ENCODE measurements at places on chromosomes 11 and 22.

DNA sequence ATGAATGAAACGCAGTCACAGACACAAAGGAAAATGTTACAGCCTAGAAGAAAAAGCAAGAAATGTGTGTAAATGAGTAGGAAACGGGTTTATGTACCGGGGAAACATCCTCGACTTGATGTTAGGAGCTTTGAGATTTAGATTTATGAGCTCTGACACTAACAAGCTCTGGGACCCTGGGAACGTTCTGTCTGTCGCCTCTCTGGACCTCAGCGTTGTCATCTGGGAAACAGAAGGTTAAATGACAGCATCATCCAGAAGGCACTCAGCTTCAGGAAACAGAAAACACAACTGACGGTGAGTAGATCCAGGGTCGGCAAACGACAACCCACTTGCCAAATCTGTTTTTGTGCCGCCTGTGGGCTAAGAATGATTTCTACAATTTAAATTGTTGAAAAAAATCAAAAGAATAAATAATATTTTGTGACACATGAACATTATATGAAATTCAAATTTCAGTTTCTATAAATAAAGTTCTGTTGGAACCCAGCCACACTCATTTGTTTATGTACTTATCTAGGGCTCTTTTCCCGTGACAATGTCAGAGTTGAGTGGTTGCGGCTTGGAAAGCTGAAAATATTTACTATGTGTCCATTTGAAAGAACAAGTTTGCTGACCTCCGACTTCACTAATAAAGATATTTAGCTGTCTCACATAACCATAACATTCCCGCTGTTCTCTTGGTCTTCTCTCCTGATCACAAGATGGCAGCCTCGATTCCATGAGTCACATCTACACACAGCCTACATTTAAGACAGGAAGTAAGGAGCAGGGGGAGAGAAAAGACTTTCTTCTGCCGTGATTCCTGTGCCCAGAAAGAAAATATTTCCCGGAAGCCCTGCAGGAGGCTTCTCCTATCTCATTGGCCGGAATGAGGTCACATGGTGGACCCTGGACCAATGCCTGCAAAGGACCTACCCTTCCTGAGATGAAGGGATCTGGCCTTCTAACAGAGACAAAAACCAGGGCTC is 47.1 kb upstream of the SYT13 start:
- peak; percentile 84 for DNase-seq

GRCh38 chr22:25176175-25176574 is 23.5 kb upstream of the CRYBB3 start:
- DNase-seq: no peak

- no peak for DNase-seq
Measured at GRCh38 chr11:15547685-15548084, 433.0 kb downstream of the INSC start.

DNA sequence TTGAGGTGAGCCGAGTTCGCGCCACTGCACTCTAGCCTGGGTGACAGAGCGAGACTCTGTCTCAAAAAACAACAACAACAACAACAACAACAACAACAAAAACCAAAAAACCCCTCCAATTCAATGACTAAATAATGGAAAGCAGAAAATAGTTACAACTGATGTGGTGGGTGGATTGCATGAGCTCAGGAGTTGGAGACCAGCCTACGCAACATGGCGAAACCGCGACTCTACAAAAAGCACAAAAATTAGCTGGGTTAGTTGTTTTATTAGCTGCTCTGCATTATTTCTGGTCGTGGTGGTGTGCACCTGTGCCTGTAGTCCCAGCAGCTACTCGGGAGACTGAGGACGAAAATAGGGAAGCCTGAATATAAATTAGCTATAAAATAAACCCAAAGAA is 2.6 kb upstream of the PATL1 start:
- DNase-seq: no peak

GRCh38 chr11:14029440-14029839 is 66.9 kb downstream of the SPON1 start:
- no peak for DNase-seq

DNA sequence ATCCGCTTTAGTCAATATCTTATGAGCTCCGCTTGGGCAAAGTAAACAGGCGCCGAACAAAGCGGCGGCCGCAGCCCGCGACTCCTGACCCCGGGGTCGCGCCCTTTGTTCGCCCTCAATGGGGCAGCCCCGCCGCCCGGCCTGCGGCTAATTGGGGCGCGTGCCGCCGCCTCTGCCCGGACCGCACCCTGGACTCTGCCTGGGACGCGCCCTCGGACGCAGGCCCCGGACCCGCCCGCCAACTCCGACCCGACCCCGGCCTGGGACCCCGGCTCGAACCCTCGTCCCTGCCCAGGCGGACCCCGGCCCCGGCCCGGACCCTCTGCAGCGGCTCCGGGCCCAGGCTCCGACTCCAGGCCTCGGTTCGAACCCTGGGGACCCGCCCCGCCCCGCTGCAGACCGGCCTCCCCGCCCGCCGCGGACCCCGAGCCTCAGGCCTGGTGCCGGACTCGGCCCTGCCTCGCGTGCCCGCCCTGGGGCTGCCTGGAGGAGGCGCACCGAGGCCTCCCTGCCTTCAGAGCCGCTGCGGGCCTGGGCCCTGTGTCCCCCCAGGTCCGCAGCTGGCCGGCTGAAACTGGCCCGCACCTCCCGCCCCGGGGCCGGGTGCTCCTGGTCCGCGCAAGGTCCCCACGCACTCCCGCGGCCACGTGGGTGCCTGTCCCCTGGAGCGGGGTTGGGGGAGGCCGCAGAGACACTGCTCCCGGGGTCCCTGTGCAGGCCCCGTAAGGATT is 84.7 kb upstream of the WNT7B start:
- no peak for DNase-seq

- DNase-seq: no peak
Measured at GRCh38 chr11:76947800-76948199, 86.4 kb upstream of the B3GNT6 start.

DNA sequence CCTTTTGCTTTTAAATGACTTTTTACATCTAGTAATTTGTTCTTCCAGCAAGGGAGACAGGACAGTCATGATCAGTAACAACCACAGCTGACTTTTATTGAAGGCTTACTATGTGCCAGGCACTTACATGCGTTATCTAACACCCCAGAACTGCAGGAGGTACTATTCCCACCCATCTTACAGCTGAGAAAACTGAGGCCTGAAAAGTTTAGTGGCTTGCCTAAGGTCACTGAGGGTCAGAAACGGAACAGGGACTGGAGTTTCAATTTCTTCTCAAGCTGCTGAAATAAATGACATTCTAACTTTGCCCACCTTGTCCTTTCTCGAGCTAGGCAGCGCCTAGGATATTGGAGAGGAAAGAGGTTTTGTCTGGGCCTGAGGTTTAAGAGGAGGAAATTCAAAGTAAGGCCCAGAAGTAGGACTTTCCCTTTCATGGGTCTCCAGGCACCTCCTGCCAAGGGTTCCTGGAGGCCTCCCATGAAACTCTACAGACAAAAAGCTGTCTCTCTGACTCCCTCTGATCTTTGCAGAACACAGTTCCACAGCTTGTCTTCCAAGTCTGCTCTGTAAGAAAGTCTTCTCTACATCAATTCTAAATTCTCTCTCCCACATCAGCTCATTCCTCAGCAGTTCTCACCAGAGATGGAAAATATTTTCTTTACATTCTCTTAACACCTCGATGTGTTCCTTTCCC is 102.2 kb downstream of the NAT10 start:
- no peak for DNase-seq

GRCh38 chr22:21889251-21889990 is 22.0 kb upstream of the MAPK1 start:
- no peak for DNase-seq

DNA sequence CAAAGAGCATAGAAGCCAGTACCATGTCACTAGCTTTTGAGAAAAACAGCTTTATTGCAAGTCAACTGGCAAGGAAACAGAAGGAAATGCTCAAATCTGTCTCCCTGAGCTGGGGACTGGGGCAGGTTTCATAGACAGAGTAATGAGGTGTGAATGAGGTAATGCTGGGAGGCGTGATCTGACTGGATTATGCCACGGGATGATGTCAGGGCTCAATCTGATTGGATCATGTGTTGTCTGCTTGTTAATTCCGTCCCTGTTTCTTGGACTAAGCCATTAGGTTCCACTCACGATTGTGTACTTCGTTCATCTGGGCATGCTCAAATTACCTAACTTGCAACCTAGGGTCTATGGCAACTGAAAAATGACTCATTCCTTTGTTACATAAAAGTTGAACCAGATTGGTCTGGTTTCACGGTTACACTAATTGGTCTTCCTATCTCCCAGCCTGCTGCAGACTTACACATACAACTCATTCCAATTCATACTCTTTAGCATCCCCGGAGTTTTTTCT is 20.2 kb upstream of the OR10A5 start:
- DNase-seq: no peak

GRCh38 chr11:95065336-95065735 is 1.4 kb upstream of the SRSF8 start:
- DNase-seq: no peak

DNA sequence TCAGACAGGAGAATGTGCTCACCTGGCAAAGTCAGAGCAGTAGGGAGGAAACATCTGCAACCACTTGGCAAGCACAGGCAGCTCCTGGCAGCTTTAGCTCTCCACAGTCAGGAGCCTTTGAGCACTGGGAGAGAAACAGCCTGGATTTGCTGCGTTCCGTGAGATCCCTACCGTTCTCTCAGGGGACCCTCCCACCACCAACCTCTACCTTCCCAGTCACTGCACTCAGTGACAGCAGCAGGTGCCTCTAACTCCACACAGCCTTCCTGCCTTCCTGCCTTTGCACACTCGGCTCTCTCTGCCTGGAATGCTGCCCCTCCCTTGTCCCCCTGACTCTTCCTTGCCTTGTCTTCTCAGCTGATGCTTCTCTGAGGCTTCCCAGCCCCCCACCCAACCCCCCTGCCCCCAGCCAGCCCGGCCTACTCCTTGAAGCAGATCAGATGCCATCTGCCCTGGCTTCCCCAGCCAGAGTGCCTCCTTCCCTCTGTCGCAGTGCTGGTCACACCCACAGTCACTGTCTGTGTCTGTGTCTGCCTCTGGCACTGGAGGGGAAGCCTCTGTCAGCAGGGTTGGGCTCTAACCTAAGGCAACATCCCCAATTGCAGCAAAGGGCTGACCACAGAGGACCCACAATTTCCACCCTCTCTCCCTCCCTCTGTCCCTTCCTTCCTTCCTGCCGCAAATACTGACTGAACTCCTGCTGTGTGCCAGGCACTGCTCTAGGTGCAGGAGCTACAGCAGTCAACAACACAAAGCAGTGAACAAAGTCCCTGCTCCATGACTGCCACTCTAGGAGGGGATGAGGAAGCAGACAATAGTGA is 14.9 kb upstream of the TSKU start:
- no peak for DNase-seq

Measured in iris pigment epithelial cell (primary cell).